ENCODE measurements at places on chromosomes 1 and 21.

GRCh38 chr1:102098081-102098480, 101.4 kb upstream of the OLFM3 start:
- no peak for DNase-seq

DNA sequence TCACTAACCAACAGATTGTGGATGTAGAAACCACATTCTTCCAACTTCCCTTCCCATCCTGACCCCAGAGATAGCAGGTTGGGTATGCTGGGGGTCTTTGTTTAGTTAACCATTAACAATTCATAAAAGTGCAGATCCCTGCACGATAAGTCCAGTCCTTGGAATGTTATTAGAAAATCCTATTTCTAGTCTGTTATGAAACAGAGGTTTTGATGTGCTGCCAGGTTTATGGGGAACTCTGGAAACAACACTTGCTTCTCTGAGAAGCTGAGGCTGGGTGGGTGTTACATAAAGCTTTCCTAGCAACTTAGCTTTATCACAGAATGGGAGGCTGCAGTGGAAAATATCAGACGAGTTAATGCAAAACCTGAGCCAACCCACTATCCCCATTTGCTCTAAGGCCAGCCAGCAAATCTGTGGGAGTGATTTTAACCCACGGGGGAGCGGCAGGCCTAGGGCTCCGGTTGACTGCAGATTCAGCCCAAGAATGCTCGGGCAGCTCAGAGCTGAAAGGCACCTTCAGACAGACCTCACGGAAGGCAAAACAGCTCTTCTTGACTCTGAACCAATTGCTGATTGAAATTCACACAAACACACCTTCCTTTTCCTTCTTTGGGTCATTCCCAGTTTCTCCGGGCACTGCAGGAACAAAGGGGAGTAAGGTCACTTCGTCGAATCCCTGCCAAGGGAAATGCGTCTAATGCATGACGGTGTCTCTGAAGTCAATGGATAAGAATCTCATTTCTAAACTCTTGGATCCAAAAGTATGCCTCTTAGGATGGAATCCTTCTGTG, 111.7 kb upstream of the IRF2BP2 start:
- DNase-seq = no peak

DNA sequence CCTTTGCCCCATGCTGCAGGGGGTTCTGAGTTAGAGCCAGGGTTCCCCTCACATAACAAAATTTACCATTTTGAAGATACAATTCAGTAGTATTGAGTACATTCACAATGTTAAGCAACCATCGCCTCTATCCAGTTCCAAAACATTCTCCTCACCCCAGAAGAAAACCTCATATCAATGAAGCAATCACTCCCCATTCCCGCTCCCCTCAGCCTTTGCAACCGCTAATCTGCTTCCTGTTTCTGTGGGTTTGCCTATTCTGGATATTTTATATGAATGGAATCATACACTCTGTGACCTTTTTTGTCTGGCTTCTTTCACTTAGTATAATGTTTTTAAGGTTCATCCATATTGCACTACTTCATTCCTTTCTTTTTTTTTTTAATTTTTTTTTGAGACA, 32.9 kb downstream of the SERINC2 start:
- no peak for DNase-seq

- no peak for DNase-seq
Measured at GRCh38 chr1:211762206-211762605, 68.4 kb downstream of the LPGAT1 start.

DNA sequence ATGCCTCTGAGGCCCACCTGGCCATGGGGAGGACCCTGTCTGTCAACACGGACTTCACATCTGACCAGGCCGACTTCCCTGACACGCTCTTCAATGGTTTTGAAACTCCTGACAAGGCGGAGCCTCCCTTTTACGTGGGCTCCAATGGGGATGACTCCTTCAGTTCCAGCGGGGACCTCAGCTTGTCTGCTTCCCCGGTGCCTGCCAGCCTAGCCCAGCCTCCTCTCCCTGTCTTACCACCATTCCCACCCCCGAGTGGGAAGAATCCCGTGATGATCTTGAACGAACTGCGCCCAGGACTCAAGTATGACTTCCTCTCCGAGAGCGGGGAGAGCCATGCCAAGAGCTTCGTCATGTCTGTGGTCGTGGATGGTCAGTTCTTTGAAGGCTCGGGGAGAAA, 101.8 kb downstream of the ADARB1 start:
- DNase-seq = no peak

DNA sequence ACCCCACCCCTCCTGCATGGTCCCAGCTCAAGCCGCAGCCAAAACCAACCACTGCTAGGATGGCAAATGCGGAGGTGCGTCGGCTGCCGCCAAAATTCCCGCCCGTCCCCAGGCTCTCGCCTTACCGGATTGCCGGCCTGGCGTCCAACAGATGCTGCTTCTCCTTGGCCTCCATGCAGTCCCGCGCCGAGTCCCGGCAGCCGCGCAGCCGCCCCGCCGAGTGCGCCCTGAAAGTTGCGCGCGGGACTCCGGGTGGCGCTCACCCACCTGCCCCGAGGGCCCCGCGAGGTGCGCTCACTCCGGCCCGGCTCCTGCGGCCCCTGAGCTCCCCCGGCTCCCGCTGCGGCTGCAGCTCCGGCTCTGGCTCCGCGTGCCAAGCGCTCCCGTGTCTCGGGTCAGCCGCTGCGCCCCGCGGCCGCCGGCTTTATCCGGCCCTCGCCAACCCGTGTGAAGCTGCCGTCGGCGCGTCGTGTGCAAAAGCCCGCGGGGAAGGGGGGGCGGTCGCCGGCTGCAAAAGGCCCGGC, at the start of gene SLC30A2:
SLC30A2 (minus strand) TSS at position 397 of the 524 bp plus-strand sequence; CDS start at position 175, 222 bp downstream.
- no peak for DNase-seq

DNA sequence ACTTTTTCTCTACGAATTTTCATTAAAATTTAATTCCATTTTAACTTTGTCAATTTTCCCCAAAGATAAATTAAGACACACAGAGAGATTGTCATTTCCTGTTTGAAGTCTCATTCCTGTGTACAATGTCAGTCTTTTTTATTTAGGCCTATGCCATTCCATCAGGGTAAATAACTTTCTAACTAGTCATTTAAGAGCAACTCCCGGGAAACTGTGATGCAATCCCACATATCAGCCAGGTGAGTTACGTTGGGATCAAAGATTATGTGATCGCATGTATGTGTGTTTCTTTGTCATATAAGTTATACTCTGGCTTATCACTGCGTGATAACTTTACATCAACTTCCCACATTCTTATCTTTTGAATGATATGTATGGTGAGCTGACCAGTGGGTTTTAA, 86.1 kb upstream of the S1PR1 start:
- DNase-seq = peak; percentile 38

- DNase-seq = no peak
Measured at GRCh38 chr1:176950736-176951324, 213.7 kb downstream of the ASTN1 start.

DNA sequence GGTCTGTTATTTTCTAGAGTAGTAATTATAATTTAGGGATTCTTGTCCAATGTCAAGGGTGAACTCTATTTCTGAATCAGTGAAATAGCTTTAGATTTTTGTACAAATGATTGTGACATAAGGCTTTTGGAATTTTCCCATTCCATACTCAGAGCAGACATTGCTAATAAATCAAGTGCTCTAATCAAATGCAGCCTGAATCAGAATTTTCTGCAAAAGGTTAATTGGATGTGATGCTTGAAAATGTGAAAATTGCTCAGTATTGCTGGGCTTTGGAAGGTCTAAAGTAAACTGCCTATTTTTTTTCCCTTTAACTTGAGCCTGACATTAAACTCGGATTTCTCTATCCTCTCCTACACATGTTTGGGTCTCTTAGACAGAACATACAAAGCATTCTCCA, 23.2 kb downstream of the SGIP1 start:
- no peak for DNase-seq

DNA sequence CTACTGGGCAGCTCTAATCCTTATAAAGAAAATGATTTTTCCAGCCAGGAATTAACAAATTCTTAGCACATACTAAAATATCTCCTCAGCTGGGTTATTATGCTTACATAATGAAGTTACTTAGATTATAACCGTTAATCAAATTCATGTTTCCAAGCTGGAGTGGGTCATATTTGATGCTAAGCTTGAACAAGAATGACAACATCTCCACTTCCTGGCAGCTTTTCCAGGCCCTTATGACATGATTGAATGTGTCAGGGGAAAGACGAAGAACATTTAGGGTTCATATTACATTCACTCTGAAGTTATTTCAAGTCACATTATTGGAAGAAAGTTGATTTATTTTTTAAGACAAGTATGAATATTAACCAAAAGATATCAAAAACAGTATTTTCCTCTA, 333.7 kb downstream of the PCP4 start:
- no peak for DNase-seq

GRCh38 chr1:222413991-222414549, 133.8 kb downstream of the HHIPL2 start:
- no peak for DNase-seq

DNA sequence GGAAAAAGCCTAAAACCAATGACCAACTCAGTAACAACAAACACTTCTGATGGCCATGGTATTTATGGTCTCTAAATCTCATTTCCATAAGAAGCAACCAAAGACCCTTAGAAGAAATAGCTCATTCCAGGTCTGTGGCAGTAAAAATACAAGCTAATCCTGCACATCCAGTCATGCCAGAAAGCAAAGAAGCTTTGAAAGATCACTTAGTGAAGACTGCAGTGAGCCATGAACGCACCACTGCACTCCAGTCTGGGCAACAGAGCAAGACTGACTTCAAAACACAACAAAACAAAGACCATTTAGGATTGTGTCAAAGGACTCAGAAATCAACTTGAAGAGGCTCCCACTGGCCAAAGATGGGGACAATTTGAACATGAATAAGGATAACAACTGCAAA, 18.4 kb upstream of the ELK4 start:
- DNase-seq = no peak

GRCh38 chr21:46304955-46305354, 18.7 kb downstream of the C21orf58 start:
- DNase-seq = no peak

GRCh38 chr1:61951731-61952580, 209.7 kb downstream of the PATJ start:
- DNase-seq = peak; percentile 47

- DNase-seq = peak; percentile 9
Measured at GRCh38 chr1:71861022-71861421, 421.3 kb downstream of the NEGR1 start.

- DNase-seq = no peak
Measured at GRCh38 chr1:16438924-16439323, 1.6 kb upstream of the NECAP2 start.

DNA sequence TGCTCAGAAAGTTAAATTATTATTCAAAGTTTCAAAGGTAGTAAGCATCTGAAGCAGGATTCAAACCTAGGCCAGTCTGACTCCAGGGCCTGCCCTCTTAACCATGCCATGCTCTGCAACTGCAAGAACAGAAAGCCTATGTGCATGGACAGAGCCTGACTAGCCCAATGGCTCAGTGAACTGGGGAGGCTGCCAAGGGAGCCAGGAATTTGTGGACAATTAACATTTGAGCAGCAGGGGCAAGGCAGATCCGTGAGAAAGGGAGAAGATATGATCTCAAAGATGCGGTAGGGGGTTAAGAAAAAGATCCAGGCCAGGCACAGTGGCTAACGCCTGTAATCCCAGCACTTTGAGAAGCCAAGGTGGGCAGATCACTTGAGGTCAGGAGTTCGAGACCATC, 6.5 kb upstream of the ATP1A4 start:
- no peak for DNase-seq

DNA sequence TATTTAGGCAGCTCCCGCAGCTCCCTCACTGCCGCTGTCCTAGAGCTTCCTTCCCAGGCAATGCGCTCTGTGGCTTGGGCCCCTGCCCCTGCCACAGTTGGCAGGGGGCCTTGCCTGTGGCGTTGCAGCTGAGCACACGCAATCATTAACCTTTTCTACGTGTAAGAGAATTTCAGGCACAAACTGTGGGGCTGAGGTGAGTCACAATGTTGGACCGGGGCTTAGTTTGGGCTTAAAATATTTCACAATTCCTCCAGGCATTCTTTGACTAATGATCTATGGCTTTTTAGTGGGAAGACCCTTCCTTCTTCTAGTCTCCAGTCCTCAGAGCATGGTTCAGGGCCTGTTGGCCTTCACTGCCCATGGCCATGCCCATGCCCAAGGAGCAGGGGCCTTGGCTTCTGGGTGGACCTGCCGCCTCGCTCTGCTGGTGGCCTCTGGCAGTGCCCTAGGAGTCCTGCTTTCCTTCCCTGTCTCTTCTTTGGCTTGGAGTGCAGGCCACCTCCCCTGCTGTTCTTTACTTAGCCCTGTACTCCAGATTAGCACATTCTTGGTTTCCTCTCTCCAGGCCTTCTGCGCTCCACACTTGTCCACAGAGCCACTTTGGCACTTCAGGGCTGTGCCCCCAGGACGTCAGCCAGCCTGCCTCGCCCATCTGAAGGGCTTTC, 39.2 kb downstream of the MAPKAPK2 start:
- DNase-seq = no peak

DNA sequence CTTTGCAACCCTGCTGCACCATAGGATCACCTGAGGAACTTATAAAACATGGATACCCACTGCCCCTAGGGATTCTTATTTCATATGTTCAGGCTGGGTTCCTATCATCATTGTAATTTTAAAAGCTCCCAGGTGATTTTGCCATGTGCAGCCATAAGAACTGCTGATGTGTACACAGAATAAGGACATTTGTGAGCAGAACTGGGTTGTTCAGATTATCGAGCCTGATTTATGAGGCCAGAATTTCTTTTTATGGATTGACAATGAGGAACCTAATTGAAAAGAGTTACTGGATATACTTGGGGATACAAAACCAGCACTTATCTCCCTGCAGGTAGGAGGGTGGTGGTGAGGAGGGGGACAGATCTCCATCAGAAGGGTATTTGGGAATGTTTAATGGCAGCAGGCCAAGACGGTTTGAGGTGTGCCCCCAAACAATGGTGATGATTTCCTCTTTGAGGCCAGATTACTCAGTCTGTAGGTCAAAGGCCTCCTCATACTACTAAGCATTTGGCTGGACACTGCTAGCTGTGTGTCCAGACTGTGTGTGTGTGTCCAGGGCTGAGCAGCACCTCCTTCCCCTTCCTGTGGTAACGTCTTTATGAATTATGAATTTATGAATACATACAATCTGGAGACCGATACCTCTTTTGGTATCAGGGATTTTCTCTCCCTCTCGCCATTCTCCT, 18.9 kb downstream of the NOS1AP start:
- DNase-seq = no peak

DNA sequence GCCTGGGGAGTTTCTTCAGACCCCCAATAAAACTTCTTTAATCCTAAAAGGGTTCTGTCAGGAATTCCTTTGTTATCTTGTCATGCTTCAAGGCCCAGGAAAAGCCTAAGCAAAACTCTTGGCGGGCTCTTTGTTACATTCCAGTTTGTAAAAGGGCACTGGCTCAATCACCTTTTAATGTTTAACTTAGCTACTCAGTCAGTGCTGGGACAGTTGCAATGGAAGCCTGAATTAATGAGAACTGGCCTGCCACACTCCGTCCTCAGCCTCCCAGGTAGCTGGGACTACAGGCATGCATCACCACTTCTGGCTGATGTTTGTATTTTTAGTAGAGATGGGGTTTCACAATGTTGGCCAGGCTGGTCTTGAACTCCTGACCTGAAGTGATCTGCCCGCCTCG, 21.3 kb upstream of the ASB17 start:
- DNase-seq = no peak

DNA sequence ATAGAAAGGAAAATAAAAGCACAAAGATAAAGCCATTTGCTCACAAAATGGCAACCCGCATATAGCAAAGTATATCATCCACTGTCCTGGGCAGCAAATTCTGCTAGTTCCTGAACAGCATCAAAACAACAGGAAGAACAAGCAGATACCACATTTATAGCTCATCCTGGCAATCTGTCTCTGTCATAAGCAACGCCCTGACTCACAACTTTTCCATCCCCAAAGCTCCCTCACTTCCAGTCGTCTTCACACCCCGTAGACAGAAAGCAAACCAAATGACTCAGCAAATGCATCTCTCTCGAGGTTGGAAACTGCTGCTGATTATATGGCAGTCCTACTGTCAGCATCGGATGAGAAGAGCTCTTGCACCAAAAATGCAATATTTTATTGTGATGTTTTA, 65.8 kb downstream of the AK5 start:
- DNase-seq = peak; percentile 73
